ENCODE measurements at places on chromosomes 3 and 15.

DNA sequence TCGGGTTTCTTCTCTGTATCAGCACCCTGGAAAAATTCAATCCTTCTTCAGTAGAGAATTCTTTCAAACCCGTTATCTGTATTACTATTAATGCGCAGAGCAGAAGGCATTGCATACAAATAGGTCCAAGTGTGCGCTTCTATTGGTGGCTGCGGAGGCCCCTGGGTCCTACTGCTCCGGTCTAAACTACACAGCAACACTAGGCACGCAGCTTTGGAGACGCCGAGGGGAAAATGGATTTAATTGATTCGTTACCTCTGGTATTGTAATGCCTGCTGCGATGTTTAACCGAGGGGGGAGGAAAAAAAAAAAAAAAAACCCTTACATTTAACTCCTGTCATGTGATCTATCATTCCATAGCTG, at the start of gene ROBO1:
TSS of gene ROBO1 (minus strand) at position 94 of the 363 bp plus-strand sequence.
- peak within 1 kb of the TSS; percentile 28 for H3K4me3 ChIP-seq
- peaks cover 17% of the 10 kb centered on the region for H3K4me1 ChIP-seq
- no peak within 1 kb of the TSS for H3K27ac ChIP-seq
- H3K36me3 ChIP-seq = no peaks in the 10 kb centered on the region
- H3K27me3 ChIP-seq = peaks cover 31% of the 10 kb centered on the region
- no peak for DNase-seq

GRCh38 chr3:143084856-143085731, 34.5 kb upstream of the CHST2 start:
- H3K4me1 ChIP-seq = no peaks in the 10 kb centered on the region
- H3K4me3 ChIP-seq = no peak overlapping the region
- no peak for DNase-seq
- H3K27ac ChIP-seq = no peak overlapping the region
- H3K27me3 ChIP-seq = no peaks in the 10 kb centered on the region

GRCh38 chr15:69748576-69749185, 296.1 kb downstream of the RPLP1 start:
- no peak overlapping the region for H3K27ac ChIP-seq
- DNase-seq = no peak
- H3K27me3 ChIP-seq = peaks cover 11% of the 10 kb centered on the region
- peaks cover 8% of the 10 kb centered on the region for H3K4me1 ChIP-seq

GRCh38 chr3:4776399-4776979, 202.7 kb upstream of the BHLHE40 start:
- H3K4me1 ChIP-seq = peaks cover 51% of the 10 kb centered on the region
- no peaks in the 10 kb centered on the region for H3K27me3 ChIP-seq
- peak overlapping the region; percentile 61 for H3K27ac ChIP-seq
- no peak for DNase-seq

DNA sequence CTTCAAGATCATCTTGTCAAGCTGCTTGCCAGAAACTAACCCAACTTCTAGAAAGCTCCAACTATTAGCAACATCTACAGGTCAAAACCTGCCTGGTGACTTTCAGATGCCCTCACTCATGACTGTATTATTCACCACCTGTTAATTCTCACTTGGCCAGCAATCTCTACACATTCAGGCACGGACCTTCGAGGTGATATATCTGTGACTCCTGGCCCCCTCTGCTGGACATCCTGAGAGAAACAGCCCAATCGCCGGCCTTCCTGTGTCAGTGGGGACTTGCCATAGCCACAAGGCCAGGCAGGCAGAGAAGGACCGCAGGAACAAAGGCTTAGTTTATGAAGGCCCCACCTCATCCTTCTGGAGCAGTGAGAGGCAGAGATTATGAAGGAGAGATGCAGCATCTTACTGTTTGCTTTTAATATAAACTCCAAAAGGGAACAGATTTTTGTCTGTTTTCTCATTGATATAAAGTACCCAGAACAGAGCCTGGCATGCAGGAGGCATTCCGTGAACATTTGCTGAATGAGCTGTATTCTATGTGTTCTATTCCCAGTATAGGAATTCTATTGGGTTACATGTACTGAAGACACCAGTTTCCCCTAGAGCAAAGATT, 24.4 kb upstream of the OCA2 start:
- H3K27me3 ChIP-seq = no peaks in the 10 kb centered on the region
- no peak overlapping the region for H3K4me3 ChIP-seq
- DNase-seq = peak; percentile 86
- no peak overlapping the region for H3K27ac ChIP-seq

- no peaks in the 10 kb centered on the region for H3K36me3 ChIP-seq
- H3K27ac ChIP-seq = no peak overlapping the region
- no peak overlapping the region for H3K4me3 ChIP-seq
- no peaks in the 10 kb centered on the region for H3K27me3 ChIP-seq
- H3K4me1 ChIP-seq = peaks cover 45% of the 10 kb centered on the region
Measured at GRCh38 chr3:45557886-45558285, 36.7 kb upstream of the LIMD1 start.

Measured in suprapubic skin (tissue), 4 donors.